Vagina (tissue), 2 donors: ENCODE measurements at places on chromosomes 1 and 21.
A peak's percentile ranks its signal among the peaks of the same experiment; 100 is the strongest.

DNA sequence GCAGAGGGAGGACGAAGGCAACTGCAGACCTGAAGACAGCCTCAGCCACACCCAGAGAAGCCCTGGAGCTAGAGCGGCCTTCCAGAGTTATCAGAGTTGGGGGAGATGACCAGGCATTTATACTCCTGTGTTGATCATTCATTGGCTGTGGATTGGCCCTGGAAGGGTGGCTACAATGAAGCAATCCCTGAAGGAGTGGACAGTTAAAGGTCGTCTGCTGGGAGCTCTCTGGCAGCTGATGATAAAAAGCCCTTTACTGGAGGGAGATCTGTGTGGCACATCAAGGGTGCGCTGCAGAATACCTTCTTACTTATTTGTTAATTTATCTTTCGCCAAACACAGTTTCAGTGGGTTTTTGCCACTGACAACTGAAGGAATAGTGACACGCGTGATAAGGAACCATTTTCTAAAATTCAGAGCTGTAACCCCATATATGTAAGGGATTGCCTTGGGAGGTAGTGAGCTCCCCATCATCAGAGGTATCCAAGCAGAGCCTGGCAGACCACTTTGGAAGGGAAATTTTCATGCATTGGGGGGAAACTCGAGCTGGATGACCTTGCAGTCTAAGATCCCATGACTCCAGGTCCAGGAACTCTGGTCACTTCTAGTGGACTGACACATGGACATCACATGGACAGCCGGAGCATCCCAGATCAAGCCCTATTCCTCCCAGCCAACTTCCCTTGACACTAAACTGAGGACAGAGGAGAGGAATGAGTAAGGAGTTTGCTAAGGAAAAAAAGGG, 126.4 kb upstream of the GADD45A start:
- DNase-seq: no peak

GRCh38 chr1:15055736-15056415, 97.7 kb upstream of the TMEM51 start:
- DNase-seq: no peak

- no peak for DNase-seq
These were observed 38.7 kb downstream of the PACC1 start for GRCh38 chr1:212375986-212376385.

DNA sequence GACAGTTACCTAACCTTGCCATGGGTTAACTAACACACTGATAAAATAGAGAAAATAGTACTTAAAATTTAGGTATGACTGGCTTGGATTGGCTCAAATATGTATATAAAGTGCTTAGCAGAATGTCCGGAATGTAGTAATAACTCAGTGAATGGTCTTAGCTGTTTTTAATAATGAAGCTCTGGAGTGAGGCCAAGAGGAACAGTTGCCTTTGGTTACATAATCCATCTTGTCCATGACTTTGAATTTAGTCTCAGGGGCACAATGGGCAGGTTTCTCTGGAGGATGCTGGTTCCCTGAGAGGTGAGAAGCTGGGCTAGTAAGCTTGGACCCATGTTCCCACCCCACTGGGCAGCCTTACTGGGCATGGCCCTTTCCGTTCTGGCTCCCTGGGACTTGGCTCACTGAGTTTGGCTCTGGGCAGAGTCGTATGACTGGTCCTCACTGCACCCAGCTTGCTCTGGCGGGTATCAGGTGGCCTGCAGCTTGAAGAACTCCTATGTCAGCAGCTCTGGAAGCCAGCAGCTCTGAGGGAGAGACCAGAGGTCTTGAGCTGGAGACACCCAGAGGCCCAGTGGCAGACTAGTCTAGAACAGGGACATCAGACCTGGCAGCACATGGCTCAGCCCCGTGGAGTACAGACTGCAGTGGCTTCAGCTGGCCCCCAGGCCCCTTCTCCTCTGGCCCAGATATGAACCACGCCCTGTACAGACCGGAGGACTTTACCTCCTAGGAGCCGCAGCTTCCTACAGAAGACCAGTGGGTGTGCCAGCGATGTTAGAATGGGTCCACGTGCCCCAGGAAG, 40.4 kb downstream of the TENT5C start:
- DNase-seq: no peak

- no peak for DNase-seq
These were observed 53.8 kb downstream of the PRDM2 start for GRCh38 chr1:13753636-13754402.

DNA sequence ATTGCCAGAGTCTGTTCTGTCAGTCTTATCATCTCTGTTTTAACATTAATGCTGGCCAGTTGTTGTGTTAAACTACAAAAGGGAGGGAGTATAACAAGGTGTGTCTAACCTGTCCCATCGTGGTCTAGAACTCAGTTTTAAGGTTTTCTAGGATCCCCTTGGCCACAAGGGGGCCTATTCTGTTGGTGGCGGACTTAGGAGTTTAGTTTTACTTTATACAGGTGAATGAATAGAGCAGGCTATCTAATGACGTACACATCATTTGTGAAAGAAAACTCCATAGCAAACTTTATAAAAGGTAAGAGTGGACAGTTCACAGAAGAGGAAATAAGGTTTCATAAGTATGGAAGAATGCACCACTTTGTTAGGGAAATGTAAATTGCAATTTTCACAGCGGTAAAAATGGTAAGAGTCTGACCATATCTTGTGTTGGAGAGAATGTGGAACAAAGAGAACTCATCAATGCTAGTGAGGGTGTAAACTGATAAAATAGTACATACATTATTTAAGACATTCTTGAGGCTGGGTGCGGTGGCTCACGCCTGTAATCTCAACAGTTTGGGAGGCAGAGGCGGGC, 2.5 kb upstream of the ATF6 start:
- no peak for DNase-seq

- DNase-seq: no peak
These were observed 1.9 kb upstream of the TSNAX start for GRCh38 chr1:231526536-231526935.

DNA sequence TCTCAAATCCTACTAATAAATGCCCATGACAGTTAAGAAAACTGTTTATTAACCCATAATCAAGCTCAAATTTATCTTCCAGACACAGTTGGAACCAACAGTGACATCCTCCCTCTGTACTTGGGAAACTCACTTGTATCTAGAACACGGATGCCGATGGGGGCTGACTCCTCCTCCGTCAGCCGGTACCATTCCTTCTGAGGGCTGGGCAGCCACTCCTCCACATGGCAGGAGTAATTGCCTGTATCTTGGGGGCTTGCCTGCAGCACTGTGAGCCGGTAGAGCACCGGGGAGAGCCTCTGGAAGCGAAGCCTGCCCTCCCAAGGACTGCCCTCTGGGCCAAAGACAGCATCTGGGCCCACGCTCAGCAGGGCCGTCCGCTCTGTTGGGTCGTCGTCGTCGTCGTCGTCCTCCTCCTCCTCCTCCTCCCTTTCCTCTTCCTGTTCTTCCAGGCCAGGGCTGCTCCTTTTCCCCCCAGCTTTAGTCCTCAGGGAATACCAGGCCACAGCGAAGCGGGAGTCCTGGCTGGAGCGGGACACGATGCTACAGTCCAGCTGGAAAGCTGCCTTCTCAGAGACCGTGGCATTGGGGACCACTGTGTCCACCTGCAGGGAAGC, 8.5 kb upstream of the CD58 start:
- no peak for DNase-seq

- DNase-seq: no peak
These were observed 68.8 kb downstream of the ITGB3BP start for GRCh38 chr1:63454269-63454668.

DNA sequence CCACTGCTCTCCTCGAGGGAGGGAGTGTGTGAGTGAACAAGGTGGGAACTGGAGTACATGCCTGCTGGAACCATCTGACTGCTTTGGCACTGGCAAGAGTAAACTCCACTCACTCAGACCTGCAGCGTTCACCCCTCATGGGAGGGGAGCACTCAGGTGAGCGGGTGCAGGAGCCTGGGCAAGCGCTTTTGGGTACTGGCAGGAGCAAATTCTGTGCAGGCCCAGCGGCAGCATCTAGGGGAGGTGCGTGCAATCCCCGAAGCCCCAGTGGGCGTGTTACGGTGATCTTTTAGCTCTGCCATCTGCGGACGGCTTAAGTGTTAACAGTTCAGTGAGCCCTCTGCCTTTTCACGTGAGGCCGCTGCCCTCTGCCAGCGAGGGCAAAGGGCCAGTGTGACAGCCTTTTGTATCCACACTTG, 127.4 kb downstream of the PATJ start:
- no peak for DNase-seq

DNA sequence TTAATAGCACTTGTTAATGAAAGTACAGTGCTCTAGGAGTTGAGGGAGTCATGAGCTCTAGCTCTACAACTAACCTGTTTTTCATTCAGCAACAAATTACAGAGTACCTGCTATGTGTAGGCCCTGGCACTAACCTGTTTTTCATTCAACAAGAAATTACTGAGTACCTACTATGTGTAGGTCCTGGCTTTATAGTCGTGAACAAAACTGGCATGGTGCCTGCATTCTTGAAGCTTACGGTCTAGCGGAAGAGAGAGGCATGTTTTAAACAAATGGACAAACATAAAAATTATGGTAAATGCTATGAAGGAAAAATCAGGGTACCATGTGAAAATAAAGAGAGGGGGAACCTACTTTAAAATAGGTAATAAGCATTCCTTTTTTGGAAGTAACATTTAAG, 2.2 kb upstream of the UBAP2L start:
- DNase-seq: no peak

DNA sequence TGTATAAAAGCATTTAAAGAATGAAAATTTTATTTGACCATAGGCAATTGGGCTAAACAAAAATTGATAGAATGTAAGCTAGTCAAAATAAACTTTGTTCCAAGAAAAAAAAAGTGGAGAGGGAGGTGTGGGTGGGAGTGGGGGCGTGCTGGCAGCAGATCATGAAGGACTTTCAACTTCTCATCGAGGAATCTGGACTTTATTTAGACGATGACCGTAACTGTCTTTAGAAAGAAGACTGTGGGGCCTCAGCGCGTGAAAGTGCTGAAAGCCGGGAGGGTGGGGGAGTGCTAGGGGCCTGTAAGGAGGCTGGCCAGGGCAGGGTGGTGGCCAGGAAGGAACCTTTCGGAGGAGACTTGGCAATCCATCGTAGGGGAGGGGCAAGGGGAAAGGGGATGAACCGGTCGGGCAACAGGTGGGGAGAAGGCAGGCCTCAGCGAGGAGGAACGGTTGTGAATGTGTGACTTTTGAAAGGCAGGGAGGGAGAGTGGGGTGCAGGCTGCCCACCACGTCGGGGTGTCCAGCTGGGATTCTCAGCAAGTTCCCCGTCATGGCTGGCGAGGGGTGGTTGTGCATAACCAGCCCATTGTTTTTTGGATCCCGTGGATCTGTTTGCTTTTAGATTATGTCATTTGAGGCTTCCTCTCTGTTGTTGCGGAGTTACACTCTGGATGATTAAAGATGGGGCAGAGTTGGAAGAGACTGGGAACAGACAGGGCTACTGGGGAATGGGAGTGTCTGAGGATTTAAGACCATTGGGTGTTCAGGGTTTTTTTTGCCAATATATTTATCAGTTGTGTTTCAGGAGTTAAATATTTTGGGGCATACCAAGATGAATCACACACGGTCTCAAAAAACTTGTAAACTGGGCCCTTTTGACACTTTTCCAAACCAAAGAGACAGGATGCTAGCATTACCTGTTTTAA, 35.5 kb downstream of the HUNK start:
- DNase-seq: no peak

GRCh38 chr1:54549181-54549924, 1.3 kb downstream of the ACOT11 start:
- DNase-seq: peak; percentile 44

GRCh38 chr1:179300112-179300511, 6.5 kb downstream of the SOAT1 start:
- DNase-seq: no peak

GRCh38 chr1:20250340-20250989, 40.2 kb upstream of the VWA5B1 start:
- DNase-seq: no peak

GRCh38 chr1:184965439-184965838, 8.9 kb downstream of the NIBAN1 start:
- DNase-seq: no peak

GRCh38 chr1:203828002-203828401, 32.6 kb downstream of the ZBED6 start:
- no peak for DNase-seq

GRCh38 chr1:78088015-78088414, 42.2 kb downstream of the GIPC2 start:
- no peak for DNase-seq

DNA sequence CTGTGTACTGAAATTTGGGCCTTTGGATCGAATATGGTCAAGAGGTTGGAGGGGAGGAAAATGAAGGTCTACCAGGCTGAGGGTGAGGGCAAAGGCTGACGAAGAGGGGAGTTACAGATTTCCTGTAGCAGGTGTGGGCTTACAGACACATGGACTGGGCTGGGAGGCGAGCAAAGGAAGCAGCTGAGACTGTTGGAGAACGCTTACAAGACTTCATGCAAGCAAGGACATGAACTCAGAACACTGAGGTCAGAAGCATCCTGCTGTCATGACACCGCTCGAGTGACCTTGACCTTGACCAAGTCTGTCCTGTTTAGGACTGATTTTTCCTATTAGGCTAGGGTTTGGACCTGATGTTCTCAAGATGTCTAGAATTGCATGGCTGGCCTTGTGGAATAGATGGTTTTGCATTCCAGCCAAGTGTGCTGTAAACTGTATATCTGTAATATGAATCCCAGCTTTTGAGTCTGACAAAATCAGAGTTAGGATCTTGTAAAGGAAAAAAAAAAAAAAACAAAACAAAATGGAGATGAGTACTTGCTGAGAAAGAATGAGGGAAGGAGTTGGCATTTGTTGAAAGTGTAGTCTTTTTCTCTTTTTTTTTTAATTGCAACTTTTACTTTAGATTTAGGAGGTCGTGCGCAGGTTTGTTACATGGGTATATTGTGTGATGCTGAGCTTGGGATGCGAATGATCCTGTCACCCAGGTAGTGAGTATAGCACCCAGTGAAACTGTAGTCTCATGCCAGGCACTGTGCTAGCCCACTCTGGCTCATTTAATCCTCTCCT, 5.8 kb downstream of the ELF3 start:
- no peak for DNase-seq

- no peak for DNase-seq
These were observed 1.8 kb upstream of the ACBD6 start for GRCh38 chr1:180504186-180504585.

DNA sequence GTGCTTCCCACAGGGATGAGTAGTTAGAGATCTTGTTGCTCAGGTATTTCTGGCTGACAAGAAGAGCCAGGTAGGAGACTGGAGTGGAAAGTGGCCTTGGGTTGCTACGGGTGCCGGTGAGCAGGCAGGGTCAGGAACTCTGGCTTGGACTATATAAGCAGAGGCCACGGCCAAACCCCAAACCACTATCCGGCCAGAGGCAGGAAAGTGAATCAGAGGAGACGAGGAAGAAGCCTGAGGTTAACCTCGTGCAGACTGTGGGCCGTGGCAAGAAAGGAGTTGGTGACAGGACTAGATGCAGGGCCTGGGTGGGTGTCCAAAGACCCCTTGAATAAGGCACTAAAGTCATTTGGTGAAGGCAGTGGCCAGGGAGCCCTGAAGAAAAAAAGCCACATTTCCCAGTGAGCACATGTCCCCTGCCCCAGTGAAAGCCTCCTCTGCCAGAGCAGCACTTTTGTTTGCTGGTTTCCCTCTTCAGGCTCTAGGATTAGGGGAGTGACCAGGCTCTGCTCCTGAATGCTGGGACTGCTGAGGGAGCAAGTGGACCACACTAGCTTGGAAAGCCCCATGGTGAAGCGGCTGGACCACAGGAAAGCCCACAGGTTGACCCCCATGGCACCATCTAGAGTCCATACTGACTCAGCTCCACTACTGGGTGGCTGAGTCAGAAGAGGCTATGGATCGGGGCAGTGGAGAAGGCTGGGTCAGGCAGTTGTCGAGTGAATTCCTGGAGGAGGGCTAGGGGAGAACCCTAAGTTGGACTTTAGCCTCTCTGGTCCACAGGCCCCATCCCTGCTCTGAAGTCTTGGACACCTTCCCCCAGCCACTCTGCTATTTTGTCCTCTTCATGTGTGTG, 23.4 kb downstream of the CSF1 start:
- DNase-seq: no peak
